ENCODE measurements at places on chromosomes 4 and X. TPM values are rescaled to one million over a fixed set of nuclear protein-coding genes. Genes with fewer than 3 reads are reported as not detected.

DNA sequence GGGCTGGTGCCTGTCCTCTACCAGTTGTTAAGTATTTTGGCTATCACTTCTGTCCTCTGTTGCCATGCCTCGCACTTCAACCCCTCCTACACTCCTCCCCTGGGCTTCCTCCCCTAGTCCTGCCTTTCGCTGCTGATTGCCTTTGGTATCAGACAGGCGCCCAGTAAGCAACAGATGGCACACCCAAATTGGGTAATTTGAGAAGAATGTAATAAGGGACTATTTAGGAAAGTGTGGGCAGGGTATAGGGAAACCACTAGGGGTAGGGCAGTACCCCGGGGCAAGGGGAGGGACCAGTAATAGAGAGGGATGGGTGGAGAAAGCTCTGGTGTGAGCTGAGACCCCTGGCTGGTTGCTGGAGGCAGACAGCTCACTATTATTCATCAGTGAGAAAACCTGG is 172.7 kb upstream of the USP9X start:
- DNase-seq = no peak

- no peak for DNase-seq
Measured at GRCh38 chr4:78242071-78242470, 184.9 kb downstream of the FRAS1 start.

DNA sequence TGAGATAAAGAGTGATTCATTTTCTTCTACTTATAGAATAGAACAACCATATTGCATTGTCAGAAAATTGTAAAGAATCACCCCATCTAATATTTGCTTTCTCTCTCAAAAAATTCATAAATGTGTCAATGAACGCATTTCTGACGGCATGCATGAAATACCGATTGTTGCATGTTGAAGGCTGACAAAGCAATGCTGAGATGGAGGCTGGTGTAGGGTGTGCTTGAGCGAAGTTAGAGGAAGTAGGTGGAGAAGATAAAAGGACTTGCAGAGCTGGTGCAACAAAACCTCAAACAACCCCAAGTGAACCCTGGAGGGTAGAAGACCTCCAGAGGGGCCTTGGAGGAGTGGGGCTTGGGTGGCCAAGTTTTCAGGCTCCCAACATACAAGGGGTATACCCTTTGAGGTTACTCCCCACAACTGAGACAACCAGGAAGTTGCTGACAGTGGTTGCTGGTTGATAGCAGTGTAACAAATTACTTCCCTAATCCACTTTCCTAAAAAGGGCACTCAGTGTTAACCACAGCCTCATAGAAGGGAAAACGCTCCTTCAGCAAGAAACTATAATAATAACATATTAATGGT is 452.7 kb downstream of the NLGN4X start:
- no peak for DNase-seq

DNA sequence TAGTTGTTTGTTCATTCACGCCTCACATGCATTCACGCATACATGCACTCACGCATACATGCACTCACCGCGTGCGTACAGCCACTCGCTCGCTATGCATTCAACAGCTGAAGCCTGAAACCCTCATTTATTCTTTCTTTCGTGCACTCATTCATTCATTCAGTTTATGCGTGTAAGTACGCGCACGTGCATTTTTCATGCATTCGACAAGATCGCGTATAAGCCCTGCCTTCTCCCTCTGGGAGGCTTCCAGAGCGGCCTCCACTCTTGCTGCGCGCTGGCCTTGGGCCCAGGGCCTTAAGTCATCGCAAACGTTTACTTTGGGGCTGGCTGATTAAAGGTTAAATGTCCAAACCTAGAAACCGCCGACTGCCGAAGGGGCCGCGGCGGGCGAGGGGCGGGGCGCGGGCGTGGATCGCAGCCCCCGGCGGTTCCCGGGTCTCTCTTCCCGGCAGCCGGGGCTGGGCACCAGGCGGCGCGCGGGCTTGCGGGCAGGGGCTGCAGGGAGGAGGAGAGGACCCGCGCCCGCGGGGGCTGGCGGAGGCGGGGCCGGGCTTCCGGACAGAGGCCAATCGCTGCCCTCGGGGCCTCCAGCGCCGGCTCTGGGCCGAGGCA is at the start of gene GYG2:
Gene GYG2, plus strand, starts transcription at position 587 of the 615 bp plus-strand sequence. CDS start 1,259 bp downstream, outside the sequence.
- DNase-seq = peak; percentile 32

DNA sequence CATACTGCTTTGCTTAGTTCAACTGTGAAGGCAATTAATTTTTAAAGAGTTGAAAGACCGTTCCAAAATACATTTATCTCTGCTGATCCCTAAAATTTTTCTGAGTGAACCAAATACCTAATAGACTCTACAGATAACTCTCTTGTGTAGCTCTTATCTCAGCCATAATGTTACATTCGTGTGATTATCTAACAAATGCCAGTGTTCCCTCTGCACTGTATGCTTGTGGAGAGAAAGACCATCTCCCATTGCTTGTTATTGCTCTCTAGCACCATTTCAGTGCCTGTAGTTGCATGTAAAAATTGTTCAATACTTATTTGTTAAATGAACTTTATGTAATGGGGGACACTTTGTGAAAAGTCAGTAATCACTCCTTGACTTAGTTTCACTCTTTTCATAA is 81.3 kb upstream of the ATOH1 start:
- DNase-seq = no peak

DNA sequence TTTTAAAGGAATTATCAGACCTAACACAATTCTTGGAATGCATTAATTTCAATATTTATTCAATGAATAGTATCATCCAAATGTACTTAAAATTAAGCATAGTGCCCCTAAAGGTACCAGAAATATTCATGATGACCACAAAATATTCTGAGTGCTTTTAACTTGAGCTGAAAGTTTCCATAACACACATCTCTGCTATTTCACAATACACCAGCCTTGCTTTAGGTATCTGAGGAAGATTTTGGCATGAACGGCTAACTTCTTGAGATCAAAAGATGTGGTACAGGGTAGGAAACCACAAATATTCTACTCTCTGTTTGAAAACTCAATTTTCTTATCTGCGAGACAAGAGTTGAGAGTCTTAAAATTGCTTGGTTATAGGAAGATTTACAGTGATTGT is 538.3 kb upstream of the PCDH7 start:
- no peak for DNase-seq

DNA sequence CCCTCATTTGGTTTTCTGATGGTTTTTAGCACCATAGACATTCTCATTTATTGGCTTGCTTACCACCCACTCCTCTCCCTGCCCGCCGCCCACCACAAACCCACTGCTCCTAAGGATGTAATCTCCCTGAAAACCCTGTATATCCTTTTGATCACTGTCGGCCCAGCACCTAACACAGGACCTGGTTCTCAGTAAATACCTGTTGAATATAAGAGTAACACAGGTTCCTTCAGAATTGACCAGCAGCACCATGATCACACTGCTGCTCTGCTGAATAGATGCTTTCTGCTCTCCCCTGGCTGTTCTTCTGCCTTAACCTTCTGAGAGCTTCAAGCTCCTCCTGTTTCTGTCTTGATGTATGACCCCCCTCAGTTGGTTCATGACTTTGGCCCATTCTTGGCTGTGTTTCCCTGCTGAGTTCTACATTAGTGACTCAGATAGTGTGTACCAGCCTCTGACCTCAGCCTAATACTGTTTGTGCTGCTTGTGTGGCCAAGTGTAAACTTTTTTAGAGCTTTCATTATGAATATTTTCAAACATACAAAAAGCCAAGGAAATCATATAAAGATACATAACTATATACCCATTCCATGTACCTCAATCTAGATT is 265.3 kb downstream of the FRMPD4 start:
- DNase-seq = no peak

DNA sequence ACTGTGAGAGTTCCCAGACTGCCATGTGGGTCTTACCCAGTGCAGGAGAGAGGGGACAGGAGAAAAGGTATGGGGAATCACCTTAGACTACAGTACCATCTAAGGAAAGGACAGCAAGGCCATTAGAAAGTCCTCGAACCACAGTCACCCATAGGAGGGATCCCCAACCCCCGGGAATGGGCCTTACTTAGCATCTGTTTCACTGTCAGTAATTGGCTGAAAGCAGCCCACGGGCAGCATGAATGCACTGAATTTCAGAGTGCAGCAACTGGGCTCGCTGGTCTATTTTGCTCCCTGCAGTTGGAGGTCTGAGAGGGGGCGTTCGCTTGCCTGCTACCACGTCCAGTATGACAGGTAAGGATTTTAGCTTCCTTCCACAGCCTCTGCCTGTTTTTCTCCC is 50.4 kb upstream of the KLHL8 start:
- no peak for DNase-seq

DNA sequence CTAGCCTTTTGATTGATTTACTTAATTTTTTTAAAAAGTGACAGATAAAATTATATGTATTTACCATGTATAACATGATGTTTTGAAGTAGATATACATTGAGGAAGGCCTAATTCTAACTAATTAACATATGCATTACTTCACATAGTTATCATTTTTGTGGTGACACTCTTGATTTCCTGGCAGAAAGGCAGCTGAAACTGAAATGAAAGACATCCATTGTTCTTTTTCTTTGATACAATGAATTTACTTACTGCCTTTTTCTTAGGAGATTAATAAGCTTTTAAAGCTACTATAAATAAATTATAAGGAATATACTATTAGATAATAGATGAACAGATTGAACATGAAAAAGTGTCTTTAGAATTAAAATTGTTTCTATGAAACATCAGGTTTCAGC is 26.7 kb downstream of the ANKRD50 start:
- no peak for DNase-seq

DNA sequence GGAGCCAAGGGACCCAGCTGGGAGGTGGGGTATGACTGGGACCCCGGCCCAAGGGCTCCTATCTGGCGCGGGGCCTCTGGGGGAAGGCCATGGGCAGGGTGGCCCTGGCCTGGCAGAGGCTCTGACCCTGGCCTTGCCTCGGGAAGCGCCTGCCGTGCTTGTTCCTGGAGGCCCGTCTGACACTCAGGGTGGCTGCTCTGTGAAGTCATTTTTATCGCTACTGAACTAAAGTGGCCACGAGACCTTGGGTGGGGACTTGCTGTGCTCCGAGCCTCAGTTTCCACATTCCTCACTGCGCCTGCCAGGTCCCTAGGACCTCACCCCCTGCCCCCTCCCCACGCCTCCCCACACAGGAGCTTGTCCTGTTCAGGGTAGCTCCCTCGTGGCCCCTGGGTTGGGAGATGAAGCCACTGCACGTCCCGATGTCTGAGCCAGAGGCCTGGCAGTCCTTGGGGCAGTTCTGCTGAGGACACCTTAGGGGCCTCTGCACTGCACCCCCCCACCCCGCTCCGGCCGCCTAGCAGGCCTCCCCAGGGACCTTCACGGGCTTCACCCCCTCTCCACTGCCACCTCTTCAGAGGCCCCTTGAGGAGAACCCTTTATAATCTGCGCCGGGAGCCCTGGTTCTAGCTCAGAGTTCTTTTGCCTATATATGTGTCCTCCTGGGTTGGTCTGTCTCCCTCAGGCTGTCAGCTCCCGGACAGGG is 639 bp upstream of the SORCS2 start:
- DNase-seq = no peak

DNA sequence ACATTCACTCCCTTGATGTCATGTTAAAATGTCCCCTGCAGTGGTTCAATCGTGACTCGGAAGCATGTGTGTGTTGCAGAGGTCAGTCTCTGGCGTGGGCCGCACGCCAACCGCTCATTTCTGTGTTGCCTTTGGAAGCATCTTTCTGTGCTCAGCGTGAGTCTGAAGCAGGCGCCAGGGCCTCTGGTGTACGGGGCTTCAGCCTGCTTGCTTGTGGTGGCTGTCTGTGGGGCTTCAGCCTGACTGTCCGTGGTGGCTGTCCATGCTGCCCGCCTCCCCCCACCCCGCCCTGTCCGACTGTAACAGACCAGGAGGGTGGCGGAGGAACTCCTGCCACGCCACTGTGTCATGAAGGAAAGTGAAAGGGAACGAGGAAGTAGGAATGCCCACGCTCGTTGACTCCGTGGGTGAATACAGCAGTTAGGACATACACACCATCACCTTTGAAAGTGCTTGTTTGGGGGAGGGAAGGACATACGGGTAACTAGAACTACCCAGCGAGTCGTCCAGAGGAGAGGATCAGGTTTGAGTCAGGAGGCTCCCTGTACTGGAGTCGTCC is 14.7 kb upstream of the CLCN4 start:
- DNase-seq = no peak

DNA sequence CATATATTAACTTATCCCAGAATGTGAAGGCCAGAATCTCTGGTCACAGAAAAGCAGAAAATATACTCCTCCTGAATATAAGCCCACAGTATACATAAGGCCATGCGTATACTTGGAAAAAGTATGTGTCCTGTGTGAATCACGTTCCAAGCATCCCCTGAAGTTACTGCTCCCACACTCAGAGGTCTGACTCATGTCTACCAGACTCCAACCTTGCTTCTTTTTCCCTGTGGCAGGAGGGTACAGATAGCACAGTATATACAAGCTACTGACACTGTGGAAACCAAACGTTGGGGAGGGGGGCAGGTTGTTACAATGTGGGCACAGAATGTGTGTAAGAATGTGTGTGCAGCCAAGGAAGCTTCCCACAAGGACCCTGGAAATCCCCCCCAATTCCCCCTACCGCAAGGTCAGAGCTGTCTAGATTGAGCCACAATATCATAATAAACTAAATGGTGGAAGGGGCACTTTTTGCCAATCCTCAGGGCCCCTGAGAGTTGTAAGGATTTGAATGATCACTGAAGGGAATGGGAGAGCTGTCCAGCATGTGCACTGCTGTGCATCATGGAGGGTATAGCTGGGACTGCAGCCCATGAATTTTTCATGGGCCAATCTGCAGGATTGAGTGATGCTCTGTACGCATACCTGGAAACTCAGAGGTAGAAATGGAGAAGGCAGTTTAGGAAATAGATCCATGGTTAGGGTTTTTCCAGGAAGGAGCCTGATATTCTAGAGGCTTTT is 7.4 kb upstream of the RELL1 start:
- no peak for DNase-seq

GRCh38 chr4:121685257-121685656 is 11.5 kb downstream of the ANXA5 start:
- no peak for DNase-seq

GRCh38 chr4:118711052-118711451 is 25.9 kb downstream of the METTL14 start:
- DNase-seq = no peak

DNA sequence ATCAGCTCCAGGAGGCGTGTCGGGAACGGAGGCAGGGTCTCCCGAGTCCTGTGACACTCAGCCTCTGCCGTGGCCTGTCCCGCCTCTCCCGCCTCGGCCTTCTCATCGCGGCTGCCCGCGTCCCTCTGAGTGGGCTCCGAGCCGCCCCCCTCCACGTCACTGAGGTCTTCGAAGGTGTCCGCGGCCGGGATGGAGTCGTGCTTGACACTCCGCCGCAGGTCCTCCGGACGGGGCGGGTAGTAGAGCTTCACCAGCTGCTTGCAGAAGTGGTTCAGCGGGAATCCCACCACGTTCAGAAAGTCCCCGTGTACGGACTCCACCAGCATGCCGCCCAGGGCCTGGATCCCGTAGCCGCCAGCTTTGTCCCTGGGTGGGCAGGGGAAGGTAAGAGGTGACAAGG is 25.0 kb downstream of the ASMTL start:
- DNase-seq = no peak

- DNase-seq = no peak
Measured at GRCh38 chr4:73750730-73751129, 10.4 kb downstream of the CXCL8 start.

- DNase-seq = no peak
Measured at GRCh38 chr4:44319129-44319528, 129.5 kb downstream of the KCTD8 start.

The SEL1L3 gene
- polyA plus RNA-seq = 40.9 TPM

The S100G gene
- not detected for polyA plus RNA-seq

The REPS2 gene
- 7.7 TPM for polyA plus RNA-seq

The EPHA5 gene
- 0.44 TPM for polyA plus RNA-seq

The TMPRSS11B gene
- not detected for polyA plus RNA-seq

The MEPE gene
- polyA plus RNA-seq = not detected

Measured in brain (organoid and tissue), 16 donors.